ENCODE measurements at places on chromosomes 11 and 22.
A peak's percentile ranks its signal among the peaks of the same experiment; 100 is the strongest.

DNA sequence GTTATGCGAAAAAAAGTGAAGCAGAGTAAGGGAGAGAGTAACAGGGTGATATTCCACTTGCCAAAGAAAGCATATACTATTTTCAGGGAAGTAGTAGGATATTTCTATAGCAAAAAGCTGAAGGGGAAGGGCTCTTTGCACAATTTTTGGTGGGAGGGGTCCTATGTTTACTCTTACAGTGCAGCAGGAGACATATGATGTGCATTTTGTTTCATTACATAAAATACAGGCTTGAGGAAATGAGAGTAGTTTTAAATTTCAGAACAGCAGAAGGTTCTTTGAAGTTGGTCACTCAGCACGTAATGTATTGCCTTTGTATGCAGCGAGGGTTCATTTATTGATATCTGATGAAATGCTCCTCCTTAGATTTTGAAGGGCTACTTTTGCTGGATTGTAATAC, 3.1 kb upstream of the PIK3IP1 start:
- DNase-seq, result no peak
- H3K27me3 ChIP-seq, result no peaks in the 10 kb centered on the region
- H3K4me3 ChIP-seq, result peak overlapping the region; percentile 23

DNA sequence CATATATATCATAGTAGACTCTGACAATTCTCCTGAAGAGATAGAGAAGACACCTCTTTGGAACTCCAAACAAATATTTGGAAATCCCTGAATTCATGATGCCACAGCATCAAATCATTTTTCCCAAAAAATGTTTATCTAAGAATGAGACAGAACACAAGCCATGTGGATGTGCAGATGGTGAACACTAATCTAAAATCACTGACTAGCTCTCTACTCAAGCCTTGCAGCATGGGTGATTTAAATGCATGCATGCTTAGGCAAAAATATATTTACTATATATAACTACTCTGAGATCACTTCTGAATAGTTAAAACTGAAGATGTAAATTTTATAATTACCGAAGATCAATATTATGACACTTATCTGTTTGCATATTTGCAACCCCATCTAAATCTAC, 289.9 kb downstream of the GUCY1A2 start:
- no peak for DNase-seq
- no peaks in the 10 kb centered on the region for H3K36me3 ChIP-seq
- no peaks in the 10 kb centered on the region for H3K27me3 ChIP-seq
- no peak overlapping the region for H3K4me3 ChIP-seq

DNA sequence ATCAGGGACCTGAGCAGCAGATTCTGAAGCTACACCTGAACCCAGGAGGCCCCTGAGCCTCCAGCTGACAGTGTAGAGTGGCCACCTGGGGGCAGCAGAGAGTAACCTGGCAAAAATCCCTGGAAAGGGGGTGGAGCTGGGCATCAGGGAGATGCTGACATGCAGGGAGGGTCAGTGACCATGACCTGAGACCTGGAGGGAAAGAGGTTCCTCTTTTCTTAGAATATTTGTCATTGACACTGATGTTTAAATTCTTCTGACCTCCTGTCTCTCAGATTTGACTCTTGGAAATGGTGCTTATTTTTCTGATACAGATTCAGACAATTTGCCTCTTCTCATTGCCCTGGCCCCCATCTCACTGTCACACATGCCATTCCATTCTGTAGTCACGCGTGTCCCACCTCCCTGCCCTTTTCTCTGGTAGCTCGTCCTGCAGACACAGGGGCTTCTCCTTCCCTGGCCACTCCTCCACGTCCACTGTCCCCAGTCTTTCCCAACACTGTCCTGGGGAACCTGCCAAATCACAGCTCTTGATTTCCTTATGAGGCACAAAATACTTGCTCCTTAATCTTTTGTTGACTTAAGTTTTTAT, 117.2 kb upstream of the IGLL5 start:
- peak; percentile 37 for DNase-seq
- H3K4me3 ChIP-seq, result no peak overlapping the region
- no peaks in the 10 kb centered on the region for H3K36me3 ChIP-seq
- H3K27ac ChIP-seq, result no peak overlapping the region
- peaks cover 4% of the 10 kb centered on the region for H3K4me1 ChIP-seq
- no peaks in the 10 kb centered on the region for H3K27me3 ChIP-seq

DNA sequence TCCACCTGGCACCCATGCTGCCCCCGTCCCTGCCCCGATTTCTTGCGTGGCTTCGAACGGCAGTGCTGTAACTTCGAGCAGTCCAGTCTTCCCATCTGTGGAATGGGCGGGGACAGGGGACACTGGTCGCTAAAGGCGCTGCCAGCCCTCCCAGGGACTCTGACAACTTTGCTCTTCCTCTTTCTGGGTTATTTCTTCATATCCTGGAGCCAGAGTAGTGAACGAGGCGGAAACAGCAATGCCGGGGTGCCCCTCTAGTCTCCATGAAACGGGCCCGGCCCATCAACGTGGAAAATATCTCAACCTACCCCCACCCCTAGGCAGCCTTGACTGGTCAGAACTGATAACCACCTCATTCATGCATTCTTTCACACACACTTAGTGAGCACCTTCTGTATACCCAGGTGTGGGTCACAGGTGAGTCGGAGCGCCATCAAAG, 42.8 kb downstream of the TRIOBP start:
- no peaks in the 10 kb centered on the region for H3K4me1 ChIP-seq
- H3K27me3 ChIP-seq, result no peaks in the 10 kb centered on the region
- H3K4me3 ChIP-seq, result no peak overlapping the region
- no peaks in the 10 kb centered on the region for H3K36me3 ChIP-seq

DNA sequence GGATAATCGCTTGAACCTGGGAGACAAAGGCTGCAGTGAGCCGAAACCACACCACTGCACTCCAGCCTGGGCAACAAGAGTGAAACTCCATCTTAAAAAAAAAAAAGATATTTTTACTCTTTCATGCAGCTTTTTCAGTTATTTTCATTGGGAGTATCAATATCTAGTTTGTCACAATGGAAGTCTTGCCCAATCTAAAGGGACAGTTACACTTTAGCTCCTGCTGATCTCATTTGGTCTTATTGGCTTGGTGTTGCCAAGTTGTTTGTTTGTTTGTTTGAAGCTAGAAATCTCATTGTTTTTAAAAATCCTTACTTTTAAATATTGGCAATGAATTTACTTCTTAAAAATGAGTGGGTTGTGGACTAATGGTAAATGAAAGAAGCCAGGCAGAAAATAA, 24.7 kb downstream of the CEP295 start:
- DNase-seq, result no peak
- H3K36me3 ChIP-seq, result peaks cover 29% of the 10 kb centered on the region
- H3K27ac ChIP-seq, result no peak overlapping the region
- no peaks in the 10 kb centered on the region for H3K27me3 ChIP-seq

DNA sequence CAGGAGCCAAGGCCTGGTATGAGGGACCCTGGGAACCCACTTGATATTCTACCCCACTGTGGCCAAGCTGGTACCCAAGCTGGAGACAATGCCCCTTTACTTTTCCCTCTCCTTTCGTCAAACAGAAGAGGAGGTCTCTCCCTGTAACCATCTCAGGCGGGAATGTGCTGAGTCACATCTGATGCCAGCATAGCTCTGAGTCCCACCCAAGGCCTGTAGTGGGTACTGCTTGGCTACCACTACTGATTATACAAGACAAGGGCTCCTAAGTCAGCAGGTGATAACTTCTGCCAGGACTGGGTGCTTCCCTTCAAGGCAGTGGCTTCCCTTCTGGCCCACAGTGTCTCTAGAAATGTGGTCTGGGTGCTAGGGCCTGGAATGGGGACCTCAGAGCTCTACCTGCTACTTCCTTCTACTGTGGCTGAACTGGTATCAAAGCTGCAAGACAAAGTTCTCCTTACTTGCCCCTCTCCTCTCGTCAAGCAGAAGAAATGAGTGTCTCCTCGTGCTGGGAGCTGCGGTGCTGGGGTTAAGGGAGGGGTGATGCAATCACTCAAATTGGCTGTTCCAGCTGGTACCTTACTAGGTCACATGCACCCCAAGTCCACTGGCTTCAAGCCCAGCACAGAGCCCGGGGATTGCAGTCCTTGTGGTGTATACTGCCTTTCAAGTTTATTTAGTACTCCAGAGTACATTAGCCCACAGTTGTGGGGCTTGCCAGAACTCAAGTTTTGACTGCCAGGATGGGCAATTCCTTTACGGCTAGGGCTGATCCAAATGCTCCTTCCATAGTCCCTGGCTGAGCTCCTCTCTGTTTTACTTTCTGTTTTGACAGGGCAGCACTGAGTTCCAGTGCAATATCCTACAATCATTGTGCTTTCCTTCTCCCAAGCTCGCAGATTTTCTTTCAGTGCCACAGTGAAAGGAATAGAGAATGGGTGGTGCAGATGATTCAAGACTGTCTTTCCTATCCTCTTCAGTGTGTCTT, 419.7 kb upstream of the CNTN5 start:
- no peak overlapping the region for H3K4me3 ChIP-seq
- no peak for DNase-seq
- no peaks in the 10 kb centered on the region for H3K36me3 ChIP-seq
- no peaks in the 10 kb centered on the region for H3K27me3 ChIP-seq
- H3K27ac ChIP-seq, result no peak overlapping the region

- no peaks in the 10 kb centered on the region for H3K27me3 ChIP-seq
- DNase-seq, result no peak
- H3K36me3 ChIP-seq, result no peaks in the 10 kb centered on the region
- H3K27ac ChIP-seq, result no peak overlapping the region
- no peak overlapping the region for H3K4me3 ChIP-seq
- no peaks in the 10 kb centered on the region for H3K4me1 ChIP-seq
Observed at GRCh38 chr11:90192869-90193582, 29.8 kb downstream of the CHORDC1 start.

DNA sequence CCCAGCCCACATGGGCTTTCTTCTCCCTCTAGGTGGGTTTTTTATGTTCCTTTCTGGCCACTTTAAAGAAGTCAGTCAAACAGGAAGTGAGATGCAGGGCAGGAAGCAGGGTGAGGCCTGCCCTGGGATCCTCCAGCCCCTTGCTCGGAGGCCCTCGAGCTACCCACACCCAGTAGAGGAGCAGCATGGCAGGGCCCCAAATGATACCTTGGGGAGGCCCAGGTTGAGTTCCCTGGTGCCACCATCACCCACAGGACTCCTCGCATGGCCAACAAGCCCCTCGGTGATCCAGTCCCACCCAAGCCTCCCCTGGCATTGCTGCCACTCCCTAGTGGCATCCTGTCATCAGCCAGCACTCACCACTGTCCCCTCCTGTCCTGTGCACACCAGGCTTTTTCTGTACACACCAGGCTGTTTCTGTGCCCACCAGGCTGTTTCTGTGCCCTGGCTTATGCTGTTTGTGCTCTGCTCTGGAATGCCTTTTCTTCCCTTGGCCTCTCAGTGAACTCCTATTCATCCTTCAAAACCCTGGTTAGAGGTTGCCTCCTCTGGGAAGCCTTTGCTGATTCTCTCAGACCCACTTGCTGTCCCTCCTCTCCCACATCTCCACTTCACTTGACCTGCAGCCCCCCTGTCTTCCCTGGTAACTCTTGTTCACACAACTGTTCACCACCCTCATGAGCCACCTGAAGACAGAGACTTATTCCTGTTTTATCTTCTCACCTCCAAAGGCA, 3.1 kb upstream of the PTGDR2 start:
- H3K27ac ChIP-seq, result no peak overlapping the region
- no peaks in the 10 kb centered on the region for H3K36me3 ChIP-seq
- DNase-seq, result peak; percentile 46
- no peaks in the 10 kb centered on the region for H3K27me3 ChIP-seq
- H3K4me1 ChIP-seq, result peaks cover 9% of the 10 kb centered on the region
